Stimulated activated CD8-positive, alpha-beta memory T cell treated with anti-CD3 and anti-CD28 coated beads, Interleukin-2, amount 100 ng/mL, for 48 hours (primary cell): ENCODE measurements at places on chromosomes 2 and 18.

- no peak for DNase-seq
Measured at GRCh38 chr2:68386365-68386764, 21.3 kb downstream of the PLEK start.

- DNase-seq: no peak
Measured at GRCh38 chr2:18600255-18600613, 10.9 kb upstream of the NT5C1B start.

GRCh38 chr2:112157472-112157871 lies 19.3 kb downstream of the FBLN7 start:
- no peak for DNase-seq

DNA sequence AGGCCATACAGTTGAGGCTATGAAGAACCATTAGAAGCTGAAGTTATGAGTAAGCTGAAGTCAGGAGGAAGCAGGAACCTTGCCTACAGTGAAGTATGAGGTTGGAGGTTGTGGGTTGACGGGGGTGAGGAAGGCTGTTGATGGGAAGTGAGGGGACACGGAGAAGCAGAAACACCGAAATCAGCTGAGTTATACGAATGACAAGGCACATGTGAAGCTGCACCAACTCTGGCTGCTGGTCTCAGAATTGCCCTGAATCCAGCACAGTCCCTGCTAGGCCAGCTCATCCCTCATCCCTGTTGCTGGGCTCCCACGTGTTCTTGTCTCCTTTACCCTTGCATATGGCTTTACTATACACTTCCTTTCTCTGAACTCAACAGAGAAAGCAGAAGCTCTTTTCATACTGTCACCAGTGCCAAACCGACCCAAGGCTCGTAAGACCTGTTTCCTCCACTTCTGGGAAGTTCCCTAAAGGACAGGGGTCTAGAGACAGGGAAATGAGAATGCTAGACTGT lies 9.2 kb upstream of the TMEM247 start:
- no peak for DNase-seq

- no peak for DNase-seq
Measured at GRCh38 chr2:149572102-149572953, 15.2 kb downstream of the MMADHC start.

DNA sequence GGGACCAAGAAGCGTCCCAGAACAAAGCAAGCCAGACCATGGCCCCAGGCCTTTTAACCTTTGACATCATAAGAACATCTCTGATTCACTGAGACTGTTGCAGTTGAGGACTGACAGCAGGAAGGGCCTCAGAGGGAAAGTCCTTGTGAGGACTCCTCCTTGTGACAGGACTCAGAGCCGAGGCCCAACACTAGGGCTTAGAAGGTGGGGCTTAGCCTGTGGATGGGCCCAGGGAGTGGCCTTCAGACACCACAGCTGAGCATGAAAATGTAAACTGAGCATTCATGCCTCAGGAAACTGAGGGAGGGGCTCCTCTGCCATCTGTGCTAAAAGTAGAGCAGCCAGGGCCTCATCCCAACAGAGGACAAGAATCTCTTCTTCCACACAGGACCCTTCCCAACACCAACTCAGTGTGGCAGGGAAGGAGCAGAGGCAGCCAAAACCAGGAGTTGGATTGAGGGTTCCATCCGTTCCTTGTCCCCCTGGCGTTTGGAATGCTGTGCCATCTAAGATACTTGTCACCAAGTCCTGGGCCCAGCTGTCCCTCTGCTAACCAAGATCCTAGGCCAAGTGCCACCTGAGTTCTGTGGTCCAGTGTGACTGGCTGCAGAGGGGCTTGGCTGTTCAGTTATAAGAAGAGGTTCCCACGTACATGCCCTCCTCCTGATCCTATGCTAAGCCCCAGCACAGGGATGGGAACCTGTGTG lies 37.5 kb upstream of the CAB39 start:
- no peak for DNase-seq

DNA sequence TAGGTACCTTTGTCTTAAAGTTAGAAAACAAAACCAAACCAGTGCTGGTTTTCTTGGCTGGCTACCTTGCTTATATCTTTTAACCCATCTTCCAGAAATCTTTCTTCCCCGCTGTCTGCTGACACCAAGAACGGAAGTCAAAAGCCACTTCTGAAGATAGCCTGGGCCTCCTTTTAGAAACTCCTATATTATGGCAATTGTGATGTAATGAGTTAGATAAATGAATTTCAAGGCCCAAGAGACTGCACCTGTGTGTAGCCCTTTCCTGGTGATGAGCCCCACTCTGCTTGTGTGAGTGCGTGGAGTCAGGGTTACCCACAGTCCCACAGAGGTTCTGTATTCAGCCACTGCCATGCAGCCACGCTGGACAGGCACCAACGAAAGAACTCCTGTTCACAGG lies 60.7 kb downstream of the ARMC9 start:
- no peak for DNase-seq

- no peak for DNase-seq
Measured at GRCh38 chr2:226983895-226984749, 148.3 kb downstream of the RHBDD1 start.

GRCh38 chr2:709138-709765 lies 32.0 kb upstream of the TMEM18 start:
- DNase-seq: no peak

GRCh38 chr2:114864901-114865300 lies 422.5 kb downstream of the DPP10 start:
- no peak for DNase-seq

DNA sequence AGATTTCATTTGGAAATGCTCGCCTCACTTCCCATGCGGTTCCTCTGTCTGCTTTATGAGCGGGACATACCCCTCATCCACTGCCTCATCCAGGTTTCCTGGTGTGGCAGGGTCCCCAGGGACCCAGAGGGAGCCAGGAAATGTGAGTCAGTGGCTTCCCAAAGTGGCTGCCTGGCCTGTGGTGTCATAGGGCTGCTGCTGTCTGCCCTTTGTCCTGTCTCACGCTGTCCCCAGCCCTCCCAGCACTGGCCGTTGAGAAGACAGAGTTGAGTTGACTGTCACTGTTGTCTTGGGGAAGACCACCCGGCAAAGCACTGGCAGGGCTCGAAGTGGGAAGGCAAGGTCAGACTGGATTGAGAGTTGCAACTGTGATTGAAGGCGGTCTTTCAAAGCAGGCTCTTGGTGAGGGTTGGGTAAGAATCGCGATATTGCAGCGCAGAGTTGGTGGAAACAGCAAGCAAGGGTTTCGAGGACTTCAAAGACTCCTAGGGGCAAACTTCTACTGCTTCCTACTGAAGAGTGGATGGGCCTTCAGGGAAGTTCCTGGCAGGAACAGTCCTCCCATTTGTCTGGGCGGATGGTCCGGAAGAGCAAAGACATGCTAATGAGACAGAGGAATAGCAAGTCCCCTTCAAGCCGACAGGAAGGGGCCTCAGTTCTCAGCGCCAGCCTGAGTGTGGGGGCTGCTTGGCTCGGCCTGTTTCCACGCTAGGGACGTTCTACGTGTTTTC lies 33.9 kb downstream of the RAB31 start:
- no peak for DNase-seq

GRCh38 chr2:174546519-174547506 lies 50.8 kb downstream of the WIPF1 start:
- DNase-seq: peak; percentile 22

- DNase-seq: no peak
Measured at GRCh38 chr2:159840616-159841015, 42.6 kb upstream of the CD302 start.

- no peak for DNase-seq
Measured at GRCh38 chr18:62554061-62554815, 31.4 kb downstream of the ZCCHC2 start.

GRCh38 chr2:199975273-199975895 lies 20.0 kb downstream of the MAIP1 start:
- no peak for DNase-seq

GRCh38 chr2:159922563-159922962 lies 124.6 kb upstream of the CD302 start:
- no peak for DNase-seq

DNA sequence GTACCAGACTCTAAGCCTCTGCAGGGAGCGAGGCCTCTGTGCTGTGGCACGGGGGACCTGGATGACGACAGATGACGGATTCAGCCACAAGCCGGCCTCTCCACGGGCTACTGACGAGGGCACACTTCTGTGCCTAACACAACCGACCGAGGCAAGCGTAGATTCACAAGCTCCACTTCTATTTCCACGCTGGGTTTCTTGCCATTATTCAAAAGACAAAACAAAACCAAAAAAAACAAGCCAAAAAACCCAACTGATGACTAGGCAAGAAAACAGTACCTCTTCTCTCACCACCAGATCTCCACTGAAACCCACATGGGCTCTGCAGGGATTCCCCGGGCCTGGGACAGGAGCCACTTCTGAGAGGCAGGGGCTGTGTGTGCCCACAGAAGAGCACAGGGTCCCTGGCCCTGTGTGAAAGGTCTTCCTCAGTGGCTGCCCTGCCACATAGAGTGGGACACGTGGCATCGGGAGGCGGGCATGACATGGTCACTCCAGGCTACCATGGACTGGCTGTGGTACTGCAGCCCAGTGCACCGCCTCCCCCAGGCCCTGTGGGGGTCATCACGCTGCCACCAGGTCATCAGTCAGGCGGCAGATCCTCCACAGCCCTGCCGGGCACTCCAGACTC lies 254.7 kb downstream of the HDAC4 start:
- no peak for DNase-seq

GRCh38 chr18:74930616-74931015 lies 278.3 kb downstream of the PTGR3 start:
- DNase-seq: no peak

DNA sequence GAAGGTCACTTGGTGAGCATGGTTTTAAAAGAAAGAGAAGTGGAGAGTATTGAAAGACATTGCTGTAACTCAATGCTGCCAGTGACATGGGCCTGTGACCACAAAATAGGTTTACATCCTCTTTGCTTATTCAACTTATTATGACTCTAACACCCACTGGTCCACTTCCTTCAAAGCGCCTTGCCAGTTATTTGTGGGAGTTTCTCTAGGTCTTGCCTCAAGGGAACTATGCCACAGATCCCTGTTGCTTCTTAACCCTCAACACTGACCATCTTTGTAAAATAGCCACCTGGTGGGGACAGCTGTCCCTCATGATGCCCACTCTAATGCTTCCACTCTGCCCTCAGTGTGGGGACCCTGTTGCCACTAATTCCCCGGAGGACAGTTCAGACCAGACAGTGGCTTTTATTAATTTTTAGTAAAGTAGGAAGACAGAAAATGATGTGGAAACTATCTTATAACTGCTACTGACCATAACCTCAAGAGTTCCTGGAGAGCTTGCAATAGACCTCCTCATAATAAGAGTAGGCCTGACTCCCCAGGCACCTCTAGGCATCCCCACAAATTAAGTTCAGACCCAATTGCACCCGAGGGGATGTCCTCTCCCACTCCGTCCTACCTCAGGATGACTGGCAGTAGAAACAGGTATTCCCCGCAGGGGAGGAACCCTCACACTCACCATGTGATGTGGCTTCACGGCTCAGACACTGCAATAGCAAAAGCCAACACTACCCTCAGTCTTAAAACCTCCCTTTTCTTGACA lies 31.3 kb upstream of the SLC25A52 start:
- DNase-seq: no peak

- DNase-seq: no peak
Measured at GRCh38 chr2:127072970-127073369, 34.0 kb downstream of the BIN1 start.

GRCh38 chr2:5330961-5331360 lies 361.2 kb upstream of the SOX11 start:
- no peak for DNase-seq

GRCh38 chr2:163752267-163752666 lies 16.5 kb upstream of the FIGN start:
- no peak for DNase-seq

DNA sequence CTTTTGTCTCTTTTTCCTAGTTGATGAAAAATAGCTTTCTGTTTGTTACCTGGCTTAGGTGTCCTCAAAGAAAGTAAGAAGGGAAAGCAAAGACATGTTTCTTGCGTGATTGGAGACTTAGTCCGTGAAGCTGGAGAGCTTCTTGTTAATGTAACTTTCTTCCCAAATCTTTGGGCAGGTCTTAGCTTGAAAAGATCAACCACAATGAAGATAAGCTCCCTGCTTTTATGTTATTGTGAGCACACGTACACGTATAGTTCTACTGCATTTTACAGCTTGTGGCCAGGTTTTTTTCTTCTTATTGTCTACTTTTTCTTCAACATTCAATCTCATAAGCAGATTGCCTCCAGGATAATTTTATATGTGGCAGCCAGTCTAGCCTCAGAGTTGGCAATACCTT lies 99.8 kb downstream of the DIS3L2 start:
- no peak for DNase-seq

- DNase-seq: no peak
Measured at GRCh38 chr2:25328152-25329085, 13.3 kb downstream of the DNMT3A start.

- no peak for DNase-seq
Measured at GRCh38 chr2:137525132-137525531, 439.1 kb upstream of the HNMT start.

DNA sequence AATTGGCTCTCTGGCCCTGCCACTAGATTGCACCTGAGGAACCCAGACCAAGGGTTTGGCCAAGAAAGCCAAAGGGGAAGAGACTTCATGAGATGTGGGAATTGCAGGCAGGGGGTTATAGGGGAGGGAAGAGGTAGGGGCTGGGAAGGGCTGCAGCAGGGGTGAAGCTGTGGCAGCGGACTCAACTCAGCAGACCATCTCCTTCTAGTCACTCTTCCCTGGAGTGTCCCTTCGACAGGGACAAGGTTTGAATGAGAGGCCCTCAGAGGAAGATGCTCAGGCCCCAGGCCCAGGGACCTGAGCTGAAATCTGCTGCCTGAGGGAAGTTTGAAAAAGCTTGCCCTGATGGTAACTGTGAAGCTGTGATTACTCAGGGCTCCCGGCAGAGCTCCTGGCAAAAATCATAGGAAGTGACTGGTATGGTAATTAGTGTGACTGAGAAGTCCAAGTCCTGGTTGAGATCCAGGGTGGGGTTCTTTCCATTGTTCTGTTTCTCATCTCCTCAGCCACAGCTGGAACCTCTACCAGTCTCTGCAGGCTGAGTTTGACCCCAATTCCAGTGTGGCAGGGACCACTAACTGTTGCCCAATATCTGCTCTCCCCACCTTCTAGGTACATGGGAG lies 300.9 kb downstream of the CYP26B1 start:
- DNase-seq: no peak

DNA sequence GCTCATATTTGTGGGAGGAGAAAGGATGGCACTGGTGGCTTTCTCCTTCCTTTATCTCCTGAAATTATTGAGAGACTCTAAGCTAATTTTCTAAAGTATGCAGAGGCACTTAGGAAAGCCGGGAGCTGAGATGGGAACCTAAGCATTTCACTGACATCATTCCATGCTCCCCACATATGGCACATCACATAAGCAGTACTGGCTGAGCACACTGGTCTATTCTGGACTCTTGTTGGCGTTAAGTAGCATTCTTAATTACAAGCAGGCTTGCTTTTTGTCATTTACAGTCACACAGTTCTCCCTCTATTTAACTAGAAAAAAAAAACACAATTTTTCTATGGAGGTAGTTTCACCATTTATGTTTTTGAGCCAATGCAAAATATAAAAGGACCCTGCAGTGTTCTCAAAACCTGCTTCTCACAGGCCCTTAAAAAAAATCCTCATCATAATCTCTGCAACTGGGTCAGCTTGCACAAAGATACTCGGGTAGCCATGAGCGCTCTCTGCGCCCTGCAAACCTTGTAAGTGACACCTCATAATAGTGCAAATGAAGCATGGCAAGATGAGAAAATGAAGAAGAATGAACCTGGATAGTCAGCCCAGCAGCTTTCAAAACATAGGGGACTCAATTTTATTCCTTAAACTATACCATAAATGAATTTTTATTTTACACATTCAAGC lies 688.6 kb downstream of the NRXN1 start:
- DNase-seq: no peak
